GM03348 (cell line): ENCODE measurements at places on chromosomes 1 and 21.

- no peak for DNase-seq
These were observed 260.7 kb upstream of the CSF3R start for GRCh38 chr1:36743286-36744005.

- no peak for DNase-seq
These were observed 7.7 kb upstream of the SDC3 start for GRCh38 chr1:30916296-30916695.

- DNase-seq: peak; percentile 74
These were observed 70.8 kb upstream of the TENT5C start for GRCh38 chr1:117534995-117535467.

DNA sequence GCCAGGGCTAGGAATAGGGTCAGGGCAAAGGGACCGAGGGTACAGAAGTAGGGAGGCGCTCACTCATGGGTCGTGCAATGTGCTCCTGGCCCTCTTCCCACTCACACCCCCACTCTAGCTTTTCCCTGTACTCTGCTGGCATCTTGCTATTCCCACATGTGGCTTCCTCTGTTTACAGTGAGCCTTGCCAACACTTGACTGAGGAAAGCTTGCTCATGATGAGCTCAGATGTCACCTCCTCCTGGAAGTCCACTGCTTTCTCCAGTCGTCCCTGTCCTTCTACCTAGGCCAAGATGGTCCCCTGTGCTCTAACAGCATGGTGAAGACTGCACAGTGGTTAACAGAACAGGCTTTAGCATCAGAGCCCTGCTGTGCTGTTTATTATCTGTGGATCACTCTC is 8.0 kb upstream of the RIMS3 start:
- DNase-seq: no peak

DNA sequence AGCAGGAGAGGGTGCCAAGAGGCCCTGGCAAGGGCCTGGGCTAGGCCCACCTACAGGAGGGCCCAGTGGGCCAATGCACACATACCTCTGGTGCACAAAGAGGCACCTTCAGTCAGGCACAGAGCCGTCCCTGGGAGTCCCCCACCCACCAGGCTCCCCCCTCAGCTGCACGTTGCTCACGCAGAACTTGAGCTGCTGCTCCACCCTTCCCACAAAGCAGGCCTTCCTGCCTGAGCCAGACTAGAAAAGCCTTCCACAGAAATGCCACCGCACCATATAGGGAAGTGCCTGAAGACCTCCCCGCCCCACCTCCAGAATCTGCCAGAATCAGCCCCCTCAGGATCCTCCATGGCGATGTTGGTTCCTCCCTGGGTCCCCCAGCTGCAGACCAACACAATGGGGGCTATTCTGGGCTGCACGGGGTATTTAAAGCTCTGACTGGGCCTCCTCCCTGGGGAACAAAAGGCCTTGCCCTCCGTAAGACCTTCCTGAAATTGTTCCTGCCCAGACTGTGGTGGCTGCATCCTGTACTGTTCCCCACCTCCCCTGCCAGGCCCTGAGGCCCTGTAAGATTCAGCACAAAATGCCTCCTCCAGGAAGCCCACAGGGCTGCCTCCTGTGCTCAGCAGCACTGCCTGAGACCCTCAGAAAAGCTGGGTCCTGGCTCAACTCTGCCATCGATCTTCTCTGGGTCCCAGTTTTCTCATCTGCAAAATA is 27.2 kb downstream of the HSPG2 start:
- DNase-seq: peak; percentile 73

DNA sequence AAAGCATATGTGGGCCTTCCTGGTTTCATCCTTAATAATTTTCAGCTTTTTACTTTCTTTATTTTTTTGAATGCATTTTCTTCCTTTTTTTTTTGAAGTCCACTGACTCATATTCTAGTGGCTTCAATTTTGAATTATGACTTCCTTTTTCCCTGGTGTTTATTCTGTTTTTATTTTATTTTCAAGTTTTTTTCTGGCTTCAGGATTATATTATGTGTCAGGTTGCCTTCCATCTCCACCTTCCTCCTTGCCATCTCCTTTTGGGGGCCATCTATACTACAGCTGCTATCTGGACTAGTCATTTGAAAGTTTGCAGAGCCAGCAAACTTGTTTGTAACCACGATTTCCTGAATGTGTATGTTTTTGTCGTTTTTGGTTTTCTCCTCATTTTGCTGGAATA is 117.6 kb downstream of the LEPR start:
- DNase-seq: no peak

DNA sequence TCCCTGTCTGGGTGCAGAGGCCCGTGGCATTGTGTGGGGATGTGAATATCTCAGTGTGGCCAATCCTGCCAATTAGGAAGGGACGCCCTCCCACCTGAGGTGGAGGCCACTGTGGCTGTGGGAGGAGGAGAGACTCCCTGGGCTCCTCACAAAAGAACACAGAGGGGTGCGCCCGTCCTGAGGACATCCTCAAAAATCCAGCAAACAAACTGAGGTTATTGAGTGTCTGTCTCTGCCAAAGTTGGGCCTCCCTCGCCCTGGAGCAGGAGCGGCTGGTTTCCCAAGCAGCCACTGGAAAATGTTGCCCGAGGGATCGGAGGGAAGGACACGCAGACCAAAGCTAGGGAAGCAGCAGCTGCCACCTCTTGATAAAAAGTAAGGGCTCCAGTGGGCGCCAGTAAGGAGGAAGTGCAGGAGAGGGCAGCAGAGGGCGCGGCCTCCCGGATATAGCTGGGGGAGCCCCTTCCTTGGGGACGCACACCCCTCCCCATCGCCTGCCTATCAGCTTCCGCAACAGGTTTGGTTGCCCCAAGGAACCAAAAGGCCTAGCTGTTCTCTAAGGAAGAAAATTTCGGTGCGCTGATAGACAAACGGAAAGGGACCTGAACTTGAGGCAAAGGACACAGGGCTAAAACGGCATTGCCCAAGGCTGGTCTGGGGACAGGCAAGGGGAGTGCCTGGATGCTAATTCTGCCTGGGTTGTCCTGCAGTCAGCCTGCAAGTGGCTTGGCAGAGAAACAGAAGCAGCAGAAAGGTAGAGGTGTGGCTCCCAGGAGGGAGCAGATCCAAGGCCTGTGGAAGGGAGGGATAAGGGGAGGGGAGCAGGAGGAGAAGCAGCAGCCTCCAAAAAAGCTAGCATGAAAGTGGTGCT is 1.7 kb upstream of the GRIK3 start:
- DNase-seq: no peak

GRCh38 chr1:244970744-244971551 is 106.6 kb upstream of the HNRNPU start:
- DNase-seq: peak; percentile 94

GRCh38 chr1:162136760-162137159 is 67.3 kb downstream of the NOS1AP start:
- DNase-seq: peak; percentile 78
